ENCODE measurements at places on chromosomes 13 and 19.

- DNase-seq = no peak
These were observed 9.8 kb downstream of the KLF2 start for GRCh38 chr19:16334411-16334810.

DNA sequence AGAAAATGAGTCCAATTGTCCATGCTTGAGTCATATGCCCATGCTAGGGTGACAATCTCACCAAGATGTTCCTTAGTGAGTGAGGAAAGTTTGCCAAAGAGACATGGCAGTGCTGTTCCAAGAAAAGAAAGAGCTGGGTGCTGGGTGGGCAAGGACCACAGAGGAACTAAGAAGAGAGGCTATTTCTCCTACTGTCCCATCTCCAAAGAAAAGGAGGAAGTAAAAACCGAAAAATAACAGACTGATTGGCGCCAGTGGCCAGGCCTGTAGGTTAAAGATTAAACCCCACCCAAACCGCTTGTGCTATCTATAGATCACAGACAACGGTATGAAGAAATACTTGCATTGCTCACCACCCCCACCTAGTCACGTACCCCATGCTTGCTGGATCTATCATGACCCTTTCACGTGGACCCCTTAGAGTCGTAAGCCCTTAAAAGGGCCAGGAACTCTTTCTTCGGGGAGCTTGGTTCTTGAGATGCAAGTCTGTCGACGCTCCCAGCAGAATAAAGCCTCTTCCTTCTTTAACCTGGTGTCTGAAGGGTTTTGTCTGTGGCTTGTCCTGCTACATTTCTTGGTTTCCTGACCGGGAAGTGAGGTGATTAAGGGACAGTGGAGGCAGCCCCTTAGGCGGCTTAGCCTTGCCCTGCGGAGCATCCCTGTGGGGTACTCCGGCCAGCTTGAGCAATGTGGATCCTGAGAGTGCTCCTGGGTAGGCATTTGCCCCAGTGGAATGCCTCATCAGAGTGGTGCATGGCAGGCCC is 606.5 kb downstream of the UQCRFS1 start:
- DNase-seq = no peak

DNA sequence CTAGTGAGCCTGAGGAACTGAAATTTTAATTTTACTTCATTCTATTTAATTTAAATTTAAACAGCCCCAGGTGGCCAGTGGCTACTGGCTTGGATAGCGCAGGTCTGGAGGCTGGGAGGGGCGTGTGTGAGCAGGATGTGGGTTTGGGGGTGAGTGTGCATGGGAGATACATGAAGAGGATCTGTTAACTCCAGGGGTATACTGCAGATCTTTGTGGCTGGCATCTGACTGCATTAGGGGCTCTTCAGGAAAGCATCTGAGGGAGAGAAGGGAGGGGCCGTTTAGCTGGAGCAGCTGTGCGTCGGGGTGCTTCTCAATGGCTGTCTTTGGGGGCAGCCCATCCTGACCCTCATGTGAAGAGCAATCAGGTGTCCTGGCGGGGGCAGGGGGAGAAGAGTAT is 6.8 kb downstream of the SHANK1 start:
- no peak for DNase-seq

DNA sequence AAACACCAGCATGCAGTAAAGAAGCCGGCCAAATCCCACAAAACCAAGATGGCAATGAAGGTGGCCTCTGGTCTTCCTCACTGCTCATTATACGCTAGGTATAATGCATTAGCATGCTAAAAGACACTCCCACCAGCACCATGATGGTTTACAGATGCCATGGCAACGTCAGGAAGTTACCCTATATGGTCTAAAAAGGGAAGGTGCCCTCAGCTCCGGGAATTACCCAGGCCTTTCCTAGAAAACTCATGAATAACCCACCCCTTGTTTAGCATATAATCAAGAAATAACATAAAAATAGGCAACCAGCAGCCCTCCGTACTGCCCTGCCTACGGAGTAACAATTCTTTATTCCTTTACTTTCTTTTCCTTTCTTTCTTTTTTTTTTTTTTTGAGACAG is 21.1 kb upstream of the PLEKHF1 start:
- DNase-seq = no peak

GRCh38 chr19:27993619-27994570 is 1219.1 kb downstream of the UQCRFS1 start:
- no peak for DNase-seq

DNA sequence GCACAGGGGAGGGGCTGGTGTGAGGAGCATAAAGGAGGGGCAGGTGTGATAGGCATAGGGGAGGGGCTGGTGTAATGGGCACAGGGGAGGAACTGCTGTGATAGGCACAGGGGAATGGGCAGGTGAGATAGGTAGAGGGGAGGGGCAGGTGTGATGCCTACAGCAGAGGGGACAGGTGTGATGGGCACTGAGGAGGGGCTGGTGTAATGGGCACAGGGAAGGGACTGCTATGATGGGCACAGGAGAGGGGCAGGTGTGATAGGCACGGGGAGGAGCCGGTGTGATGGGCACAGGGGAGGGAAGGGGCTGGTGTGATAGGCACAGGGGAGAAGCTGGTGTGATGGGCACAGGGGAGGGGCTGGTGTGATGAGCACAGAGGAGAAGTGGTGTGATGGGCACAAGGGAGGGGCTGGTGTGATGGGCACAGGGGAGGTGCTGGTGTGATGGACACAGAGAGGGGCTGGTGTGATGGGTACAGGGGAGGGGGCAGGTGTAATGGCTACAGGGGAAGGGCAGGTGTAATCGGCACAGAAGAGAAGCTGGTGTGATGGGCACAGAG is 39.5 kb upstream of the POP4 start:
- no peak for DNase-seq

GRCh38 chr13:28744091-28744536 is 25.3 kb upstream of the SLC46A3 start:
- DNase-seq = no peak

GRCh38 chr19:43078311-43078710 is 4.2 kb downstream of the PSG2 start:
- DNase-seq = peak; percentile 72

DNA sequence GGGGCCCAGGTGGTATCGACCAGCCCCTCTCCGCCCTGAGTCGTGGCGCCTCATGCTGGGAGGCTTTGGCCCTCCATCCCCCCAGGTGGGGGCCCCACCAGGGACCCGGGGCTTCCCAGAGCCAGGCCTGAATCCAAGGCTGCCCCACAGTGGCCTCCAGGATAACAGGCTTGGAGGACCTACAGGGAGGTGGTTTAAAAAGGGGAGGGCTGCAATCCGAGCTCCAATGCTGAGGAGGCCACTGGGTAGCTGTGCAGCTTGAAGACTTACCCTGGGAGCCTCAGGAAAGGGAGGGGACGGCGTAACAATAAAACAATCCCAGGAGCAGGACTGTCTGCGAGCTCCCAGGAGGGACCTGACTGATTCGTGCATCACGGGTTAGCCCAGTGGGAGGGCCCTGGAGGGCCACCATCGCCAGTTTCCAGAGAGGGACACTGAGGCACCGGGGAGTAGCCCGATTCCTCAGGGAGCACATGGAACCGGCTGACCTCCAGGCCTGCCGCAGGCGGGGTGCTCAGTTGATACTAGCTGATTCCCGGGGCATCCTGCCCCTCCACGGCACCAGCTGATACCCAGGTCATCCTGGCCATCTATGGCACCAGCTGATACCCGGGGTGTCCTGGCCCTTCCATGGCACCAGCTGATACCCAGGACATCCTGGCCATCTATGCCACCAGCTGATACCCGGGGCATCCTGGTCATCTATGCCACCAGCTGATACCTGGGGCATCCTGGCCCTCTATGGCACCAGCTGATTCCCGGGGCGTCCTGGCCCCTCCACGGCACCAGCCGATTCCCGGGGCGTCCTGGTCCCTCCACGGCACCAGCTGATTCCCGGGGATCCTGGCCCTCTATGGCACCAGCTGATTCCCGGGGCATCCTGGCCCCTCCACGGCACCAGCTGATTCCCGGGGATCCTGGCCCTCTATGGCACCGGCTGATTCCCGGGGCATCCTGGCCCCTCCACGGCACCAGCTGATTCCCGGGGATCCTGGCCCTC is 3.7 kb upstream of the C2CD4C start:
- DNase-seq = no peak

- DNase-seq = no peak
These were observed 18.9 kb downstream of the ARID3A start for GRCh38 chr19:944663-945241.

DNA sequence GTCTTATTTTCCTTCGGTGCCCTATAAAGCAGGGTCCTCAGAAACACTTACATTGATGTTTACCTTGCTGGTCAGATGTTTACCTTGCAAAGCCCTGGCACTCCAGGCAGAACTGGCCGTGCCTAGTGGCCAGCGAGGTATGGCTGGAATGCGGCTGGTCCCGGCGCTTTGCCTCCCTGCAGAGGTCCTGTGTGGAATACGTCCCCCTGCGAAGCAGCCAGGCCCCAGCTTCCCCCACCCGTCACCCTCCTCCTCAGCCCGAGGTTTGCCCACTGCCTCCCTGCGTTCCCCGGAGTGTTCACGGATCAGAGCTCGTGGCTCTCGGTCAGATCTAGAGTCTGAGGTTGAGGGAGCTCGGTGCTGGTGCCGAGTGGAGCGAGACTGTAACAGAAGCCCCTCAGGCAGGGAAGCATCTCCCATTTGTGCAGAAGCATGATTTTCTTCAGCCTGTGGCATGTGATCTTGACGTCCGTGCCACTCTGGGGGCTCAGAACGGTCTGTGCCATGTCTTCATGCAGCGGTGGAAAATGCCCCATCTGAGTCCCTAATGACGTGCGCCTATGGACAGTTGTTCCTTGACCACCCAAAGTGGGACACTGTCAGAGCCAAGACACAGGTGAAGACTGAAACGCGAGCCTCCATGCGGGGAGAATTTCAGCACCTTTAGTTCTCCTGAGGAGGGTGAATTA is 54.8 kb upstream of the SOX1 start:
- no peak for DNase-seq

DNA sequence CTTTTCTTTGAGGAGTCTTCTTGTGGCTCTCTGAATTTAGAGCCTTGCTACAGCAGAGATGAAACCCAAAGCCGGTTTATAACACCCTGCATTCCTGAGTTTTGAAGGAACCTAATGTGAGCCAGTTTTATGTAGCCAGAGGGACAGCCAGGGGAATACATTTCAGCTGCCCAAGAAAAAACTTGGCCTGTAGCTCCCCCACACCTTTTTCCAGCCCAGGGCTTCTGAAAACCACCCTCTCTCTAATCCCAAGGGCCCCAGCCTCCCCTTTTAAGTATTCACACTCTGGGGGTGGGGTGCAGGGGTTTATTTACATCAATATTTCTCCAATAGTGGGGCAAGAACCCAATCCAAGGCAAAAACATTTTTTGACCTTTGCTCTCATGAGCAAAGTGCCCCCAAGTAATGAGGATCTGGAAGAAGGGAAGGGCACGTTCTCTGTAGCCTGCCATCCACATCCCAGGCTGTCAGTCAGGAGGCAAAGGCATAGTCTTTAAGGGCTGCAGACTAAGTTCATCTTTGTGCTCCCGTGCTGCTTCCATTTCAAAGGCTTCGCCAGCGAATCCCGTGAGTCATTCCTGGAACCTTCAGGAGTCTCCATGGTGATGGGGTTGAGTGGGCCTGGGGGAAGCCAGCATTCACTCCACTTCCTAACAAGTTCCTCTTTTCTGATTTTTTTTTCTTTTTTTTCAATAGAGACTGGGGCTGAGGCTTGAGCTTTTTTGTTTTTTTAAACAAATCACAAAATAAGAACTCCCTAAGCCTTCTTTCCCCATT is 33.2 kb upstream of the MEDAG start:
- peak; percentile 68 for DNase-seq

GRCh38 chr13:91154558-91155353 is 192.7 kb upstream of the MIR17HG start:
- no peak for DNase-seq

DNA sequence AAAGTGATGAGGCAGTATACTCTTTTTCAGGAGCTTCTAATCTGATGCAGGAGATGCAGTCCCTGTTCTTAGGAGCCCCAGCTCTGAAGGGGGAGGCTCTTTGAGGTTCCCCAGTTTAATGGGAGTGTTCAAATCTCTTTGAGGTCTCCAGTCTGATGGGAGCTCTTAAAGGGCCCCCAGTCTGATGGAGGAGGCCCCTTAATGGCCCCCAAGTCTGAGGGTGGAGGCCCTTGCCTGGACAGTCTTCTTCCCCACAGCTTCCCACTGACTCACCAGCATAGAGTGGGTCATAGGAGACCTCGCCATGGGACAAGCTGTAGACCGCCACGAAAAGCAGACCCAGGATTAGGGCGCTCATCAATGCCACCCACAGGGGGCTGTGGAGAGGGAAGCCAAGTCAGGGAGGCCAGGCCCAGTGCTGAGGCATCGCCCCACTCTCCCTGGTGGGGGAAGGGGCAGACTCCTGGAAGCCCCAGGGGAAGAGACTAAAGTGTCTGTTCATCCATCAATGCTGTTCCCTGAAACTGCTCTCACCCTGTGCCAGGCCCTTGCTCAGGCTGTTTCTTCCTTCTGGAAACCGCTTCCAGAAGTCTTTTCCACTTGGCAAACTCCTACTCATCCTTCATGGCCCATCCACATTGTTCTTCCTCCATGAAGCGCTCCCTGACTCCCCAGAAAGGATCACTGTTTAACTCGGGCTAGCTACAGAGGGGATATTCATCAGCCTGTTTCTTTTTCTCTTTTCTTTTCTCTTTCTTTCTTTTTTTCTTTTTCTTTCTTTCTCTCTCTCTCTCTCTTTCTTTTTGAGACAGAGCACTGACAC is 2.1 kb downstream of the TM6SF2 start:
- DNase-seq = no peak

- no peak for DNase-seq
These were observed 99.4 kb upstream of the SERP2 start for GRCh38 chr13:44273991-44274770.

- DNase-seq = no peak
These were observed 319.6 kb downstream of the TEX29 start for GRCh38 chr13:111640006-111640405.

- DNase-seq = no peak
These were observed 1.1 kb downstream of the LNX2 start for GRCh38 chr13:27619093-27619727.

DNA sequence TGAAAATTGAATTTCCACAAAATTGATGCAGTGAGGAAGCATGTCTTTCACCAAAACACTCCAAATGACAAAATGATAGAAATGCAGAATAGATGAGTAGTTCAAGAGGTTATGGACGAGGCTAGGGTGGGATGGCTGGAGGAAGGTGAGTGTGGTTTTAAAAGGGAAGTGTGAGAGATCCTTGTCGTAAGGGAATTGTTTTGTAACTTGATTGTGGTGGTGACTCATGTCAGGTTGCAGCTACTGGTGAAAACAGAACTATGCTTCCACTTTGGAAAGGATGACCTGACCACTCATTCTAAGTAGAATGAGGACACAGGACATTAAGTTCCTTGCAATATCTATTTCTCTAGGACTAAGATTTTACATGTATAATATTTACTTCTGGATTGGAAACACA is 345.7 kb downstream of the MTUS2 start:
- DNase-seq = no peak

DNA sequence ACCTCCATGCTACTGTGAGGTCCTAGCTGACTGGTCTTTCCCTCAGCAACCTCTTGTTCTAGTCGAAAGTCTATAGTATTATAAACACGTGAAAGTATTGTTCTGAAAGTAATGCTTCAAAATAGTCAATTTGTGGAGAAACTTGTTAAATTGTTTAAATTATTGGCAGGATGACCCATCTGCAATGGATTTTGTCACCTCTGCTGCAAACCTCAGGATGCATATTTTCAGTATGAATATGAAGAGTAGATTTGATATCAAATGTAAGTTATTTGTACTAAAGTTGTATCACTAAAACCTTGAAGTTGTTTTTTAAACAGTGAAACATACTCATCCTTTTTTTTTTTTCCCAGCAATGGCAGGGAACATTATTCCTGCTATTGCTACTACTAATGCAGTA is 25.9 kb downstream of the UBA2 start:
- DNase-seq = no peak

- no peak for DNase-seq
These were observed 767.1 kb downstream of the UQCRFS1 start for GRCh38 chr19:28445826-28446225.

GRCh38 chr13:23325191-23325590 is 108.3 kb downstream of the SACS start:
- DNase-seq = no peak
